AG20443 (cell line): ENCODE measurements at places on chromosomes 16 and 17.

- DNase-seq: peak; percentile 71
Observed at GRCh38 chr16:27625050-27625697, 75.2 kb downstream of the KATNIP start.

DNA sequence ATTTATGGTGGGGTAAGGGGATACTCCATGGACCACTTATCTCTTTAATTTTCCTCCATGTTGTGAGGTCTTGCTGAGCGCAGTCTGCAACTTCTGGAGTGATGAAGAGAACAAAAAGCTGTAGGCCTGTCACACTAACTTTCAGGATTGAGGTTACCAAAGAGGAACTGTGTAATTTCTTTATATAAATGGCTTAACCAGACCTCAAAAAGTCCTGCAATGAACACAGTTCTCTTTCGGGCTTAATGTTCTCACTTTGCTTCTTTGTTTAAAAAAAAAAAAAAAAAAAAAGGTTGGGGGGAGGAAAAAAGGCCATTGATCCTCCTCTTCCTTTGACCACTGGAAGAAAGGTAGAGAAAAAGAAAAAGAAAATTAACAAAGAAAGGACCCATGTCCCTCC lies 86.8 kb upstream of the SOX9 start:
- no peak for DNase-seq

DNA sequence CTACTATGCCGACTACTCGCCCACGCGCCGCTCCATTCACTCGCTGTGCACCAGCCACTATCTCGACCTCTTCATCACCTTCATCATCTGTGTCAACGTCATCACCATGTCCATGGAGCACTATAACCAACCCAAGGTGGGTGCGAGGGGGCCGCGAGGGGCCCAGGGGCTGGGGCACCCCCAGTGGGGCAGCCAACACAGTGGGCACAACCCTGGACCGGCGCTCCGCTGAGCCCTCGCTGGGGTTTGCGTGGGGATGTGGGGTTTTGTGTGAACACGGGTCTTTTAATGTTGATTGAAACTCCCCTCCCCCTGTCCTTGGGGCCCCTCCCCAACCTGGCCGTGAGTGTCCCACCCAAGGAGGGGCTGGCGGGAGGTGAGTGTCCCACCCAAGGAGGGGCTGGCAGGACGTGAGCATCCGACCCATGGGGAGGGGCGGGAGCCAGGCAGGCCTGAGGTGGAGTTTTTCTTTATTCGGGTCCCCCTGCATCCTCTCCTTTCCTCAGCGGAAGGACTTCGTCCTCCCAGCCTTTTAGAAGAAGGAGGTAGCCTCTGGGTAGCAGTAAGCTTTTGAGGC lies 11.2 kb downstream of the TPSG1 start:
- no peak for DNase-seq

- no peak for DNase-seq
Observed at GRCh38 chr16:22034503-22034902, 26.6 kb downstream of the MOSMO start.

DNA sequence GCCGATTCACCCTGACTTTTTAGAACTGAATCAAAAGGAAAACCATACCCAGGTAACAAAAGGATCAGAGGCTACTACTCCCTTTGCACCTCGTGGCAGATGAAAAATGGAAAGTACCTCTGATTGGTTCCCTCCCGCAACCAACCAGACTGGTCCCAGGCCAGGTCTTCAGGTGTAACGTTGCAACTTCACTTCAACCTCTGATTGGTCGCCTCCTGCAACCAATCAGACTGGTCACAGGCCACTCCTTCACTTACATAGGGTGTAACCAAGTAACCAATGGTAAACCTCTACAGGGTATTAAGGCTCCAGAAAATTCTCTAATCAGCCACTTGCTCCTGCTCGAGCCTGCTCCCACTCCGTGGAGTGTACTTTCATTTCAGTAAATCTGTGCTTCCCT lies 89.4 kb downstream of the ADCY9 start:
- no peak for DNase-seq

GRCh38 chr17:45160447-45161287 lies 1.0 kb upstream of the HEXIM2 start:
- peak; percentile 63 for DNase-seq

DNA sequence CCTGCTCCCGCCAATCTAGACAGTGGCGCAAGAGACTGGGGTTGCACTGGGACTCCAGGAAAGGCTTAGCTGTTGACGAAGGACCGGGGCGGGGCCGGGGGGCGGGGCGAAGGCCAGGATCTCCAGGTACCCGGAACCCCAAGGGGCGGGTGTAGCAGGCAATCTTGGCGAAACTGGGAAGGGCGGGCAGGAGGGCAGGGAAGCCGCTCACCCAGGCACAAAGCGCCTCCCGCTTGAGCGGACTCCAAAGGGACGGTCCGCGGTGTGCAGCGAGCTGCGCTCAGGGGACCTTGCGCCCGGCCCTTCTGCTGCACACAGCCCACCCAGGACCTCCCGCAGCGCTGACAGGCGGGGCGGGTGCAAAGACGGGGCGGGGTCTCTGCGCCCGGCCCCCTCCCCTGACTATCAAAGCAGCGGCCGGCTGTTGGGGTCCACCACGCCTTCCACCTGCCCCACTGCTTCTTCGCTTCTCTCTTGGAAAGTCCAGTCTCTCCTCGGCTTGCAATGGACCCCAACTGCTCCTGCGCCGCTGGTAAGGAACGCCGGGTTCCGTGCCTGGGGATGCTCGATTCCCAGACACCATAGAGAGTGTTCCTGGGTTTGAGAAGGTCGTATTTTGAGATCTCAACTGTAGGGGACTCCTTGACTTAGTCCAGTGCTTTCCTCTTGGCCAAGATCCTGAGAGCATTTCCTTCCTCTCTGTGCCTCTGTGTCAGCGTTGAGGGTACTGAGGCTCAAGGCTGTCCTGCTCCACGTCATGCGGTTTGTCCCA lies at the start of gene MT1F:
Gene MT1F, plus strand, starts transcription at position 405 of the 772 bp plus-strand sequence. Its CDS starts 100 bp downstream, at position 505.
- peak; percentile 47 for DNase-seq

DNA sequence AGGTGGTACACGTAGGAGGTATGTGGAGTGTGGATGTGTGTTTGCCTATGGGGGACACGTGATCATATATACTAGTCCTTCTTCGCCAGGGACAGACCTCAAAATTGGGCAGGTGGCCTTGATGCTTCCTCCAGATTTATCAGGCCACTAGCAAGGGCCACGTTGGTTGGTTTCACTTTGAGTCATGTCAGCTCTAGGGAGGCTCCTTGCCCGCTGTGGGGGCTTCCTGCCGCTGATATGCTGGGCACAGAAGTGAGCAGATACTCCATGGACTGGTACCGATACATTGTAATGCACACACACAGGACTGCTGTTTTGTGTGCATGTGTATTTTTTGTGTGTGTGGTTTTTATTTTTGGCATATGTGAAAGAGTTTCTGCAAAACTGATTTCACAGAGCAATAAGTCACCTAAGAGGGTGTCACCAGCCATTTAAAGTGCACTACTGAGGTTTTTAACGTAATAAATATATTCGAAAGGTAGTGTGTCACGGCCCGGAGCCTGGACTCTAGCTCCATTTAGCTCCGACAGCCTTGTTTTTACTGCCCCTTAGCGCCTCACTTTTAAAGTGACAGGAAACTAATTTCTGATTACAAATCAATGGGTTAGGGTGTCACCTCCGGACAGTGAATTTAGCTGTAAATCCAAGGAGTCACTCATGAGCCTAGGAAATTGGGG lies 605.5 kb upstream of the SALL1 start:
- no peak for DNase-seq

GRCh38 chr17:31532526-31532925 lies 141.1 kb downstream of the RAB11FIP4 start:
- DNase-seq: no peak

GRCh38 chr17:2283302-2283701 lies 20.3 kb downstream of the SMG6 start:
- DNase-seq: no peak

- no peak for DNase-seq
Observed at GRCh38 chr17:50924300-50924699, 58.1 kb upstream of the TOB1 start.

GRCh38 chr16:27816561-27816960 lies 247.0 kb downstream of the GSG1L start:
- no peak for DNase-seq

DNA sequence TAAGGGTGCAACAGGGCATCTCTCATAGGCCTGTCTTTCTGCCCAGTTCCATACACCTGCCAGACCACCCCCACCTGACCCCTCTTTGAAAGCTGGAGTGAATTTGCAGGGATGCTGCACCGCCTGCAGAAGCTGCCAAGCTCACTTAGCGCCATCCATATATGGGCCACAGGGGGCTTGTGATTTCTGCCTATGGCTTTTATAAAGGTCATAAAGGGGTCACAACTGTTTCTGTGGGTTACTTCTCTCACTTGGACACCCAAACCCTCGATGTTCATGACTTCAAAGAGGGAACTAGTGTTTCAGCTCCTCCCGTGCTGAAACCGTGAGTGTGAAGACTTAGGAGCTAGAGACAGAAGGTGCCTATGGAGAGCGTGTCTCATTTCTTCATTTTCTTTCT lies 23.9 kb upstream of the MEAK7 start:
- no peak for DNase-seq

DNA sequence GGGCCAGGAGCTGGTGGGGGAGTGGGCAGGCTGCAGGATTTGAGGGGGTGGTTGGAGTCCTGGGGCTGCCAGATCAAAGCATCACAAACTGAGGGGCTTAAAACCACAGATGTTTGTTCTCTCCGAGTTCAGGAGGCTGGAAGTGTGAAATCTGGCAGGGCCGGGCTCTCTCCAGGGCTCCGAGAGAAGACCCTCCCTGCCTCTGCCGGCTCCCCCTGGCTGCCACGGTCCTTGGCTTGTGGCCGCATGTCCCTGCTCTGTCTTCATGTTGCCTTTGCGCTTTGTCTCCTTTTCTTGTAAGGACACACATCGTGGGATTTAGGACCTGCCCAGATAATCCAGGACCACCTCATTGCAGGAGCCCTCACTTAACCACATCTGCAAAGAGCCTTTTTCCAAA lies 139.8 kb upstream of the GSE1 start:
- DNase-seq: no peak

DNA sequence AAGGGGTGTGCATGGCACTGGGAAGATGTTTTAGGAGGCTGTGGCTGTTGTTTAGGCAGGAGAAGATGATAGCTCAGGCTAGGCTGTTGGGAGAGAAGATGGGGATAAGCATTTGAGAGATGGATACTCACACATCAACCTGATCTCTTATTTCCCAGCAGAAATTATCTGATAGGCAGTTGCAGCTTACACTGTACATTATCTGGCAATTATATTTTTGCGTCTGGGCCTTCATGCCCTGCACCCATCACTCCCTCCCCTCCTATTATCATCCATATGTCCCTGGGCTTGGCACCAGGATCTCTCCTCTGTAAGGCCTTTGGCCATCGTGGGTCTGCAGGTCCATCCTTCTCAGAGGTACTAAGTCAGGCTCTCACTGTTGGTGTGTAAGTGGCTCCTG lies 401.0 kb upstream of the EEF2KMT start:
- DNase-seq: no peak

DNA sequence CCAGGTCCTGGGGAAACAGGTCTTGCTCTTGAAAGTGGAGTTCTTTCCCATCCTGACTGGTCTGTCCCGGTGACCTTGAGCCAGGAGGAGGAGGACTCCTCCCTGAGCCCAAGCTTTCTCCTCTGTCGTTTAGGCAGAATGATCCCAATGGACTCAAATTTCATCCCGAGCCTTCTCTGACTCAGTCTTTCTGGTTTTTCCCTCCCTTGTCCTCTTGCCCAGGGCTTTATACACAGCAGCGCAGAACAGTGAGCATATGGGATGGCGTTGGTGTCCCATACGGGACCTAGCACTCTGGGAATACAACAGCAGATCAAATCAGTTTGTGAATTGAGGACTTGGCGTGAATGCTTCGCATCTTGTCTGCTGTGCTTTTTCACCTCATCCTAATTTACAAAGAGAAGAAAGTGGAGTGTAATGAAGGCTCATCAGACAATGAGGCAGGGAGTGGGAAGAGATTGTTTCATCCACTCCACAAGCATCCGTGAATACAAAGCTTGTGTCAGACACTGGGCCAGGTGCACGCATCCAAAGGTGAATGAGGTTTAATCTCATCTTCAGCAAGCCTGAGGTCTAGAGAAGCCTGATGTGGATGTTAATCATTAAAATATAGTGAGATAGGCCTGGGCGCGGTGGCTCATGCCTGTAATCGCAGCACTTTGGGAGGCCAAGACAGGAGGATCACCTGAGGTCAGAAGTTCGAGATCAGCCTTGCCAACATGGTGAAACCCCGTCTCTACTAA lies 1.1 kb upstream of the XYLT1 start:
- DNase-seq: peak; percentile 72

GRCh38 chr17:49292901-49293300 lies 62.3 kb upstream of the PHOSPHO1 start:
- no peak for DNase-seq

- DNase-seq: peak; percentile 78
Observed at GRCh38 chr17:41824086-41824485, 11.3 kb downstream of the FKBP10 start.

DNA sequence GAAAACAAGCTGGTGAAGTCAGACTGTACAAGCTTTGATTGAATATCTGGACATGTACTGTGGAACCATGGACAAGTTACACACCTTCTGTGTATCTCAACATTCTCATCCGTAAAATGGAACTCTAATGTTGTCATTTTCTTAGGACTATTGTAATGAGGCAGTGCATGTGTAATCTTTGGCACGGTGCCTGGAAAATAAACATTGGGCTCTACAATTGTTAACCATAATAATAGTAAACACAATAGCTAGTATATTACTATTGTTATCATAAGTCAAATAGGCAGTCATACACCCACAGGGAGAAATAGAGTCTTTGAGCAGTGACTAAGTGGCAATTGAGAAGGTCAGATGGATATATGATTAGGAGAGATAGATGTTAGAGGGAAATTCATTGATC lies 39.8 kb upstream of the ANKFN1 start:
- no peak for DNase-seq

- no peak for DNase-seq
Observed at GRCh38 chr16:67965668-67966548, 2.5 kb downstream of the SLC12A4 start.

- DNase-seq: no peak
Observed at GRCh38 chr17:72268431-72268830, 147.6 kb downstream of the SOX9 start.

- DNase-seq: no peak
Observed at GRCh38 chr17:77908501-77908900, 50.0 kb upstream of the TNRC6C start.

GRCh38 chr16:80806927-80807340 lies 2.5 kb upstream of the CDYL2 start:
- peak; percentile 26 for DNase-seq

DNA sequence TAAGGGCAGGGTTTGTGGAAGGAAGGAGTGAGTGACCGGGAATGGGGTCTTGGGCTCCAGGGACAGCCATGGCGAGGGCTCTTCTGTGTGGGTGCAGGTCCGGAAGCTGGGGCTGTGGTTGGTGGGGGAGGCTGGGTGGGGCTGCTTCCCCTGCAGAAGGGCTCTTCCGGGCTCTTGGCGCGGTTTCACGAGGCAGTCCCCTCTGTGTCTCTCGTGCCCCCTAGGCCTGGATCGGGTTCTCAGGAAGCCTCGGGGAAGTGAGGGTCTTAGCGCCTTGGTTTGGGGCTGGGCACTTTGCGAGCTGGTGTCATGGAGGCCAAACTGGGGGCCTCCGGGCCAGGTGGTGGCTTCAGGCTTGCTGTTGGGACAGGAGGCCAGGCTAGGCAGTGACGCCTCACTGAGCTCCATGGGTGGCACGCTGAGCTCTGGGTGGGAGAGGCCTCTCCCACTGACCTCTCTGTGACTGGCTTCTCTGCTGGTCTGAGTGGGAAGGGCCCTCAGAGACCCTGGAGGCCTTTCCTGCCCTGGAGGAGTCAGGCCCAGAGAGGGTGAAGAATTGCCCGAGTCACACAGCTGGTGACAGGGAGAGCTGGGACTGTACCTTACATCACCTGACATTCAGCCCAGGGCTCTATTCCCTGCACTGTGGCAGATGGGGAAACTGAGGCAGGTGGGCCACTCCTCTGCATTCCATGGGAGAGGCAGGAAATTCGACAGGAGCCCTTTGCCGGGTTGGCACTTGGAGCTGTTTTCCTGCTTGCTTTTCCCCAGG lies 8.2 kb downstream of the ADCY7 start:
- DNase-seq: no peak
